Right atrium auricular region (tissue), 2 donors: ENCODE measurements at places on chromosomes 5 and 9.

DNA sequence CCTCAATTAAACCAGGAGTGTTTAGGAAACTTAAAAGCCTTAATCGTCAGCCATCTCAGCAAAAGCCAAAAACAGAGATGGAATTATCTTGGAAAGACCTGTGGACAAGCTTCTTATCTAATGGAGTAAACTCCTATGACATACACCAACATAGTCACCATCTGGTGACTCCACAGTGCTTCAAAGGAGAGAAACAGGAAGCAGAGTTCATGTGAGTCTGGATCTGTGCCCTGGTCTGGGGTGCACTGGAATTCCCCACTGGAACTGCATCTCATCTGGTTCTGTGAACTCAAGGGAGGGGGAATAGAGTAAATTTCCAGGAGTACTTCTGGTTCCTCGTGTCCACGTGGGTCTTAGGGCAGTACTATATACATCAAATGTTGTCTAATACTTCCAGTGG is 36.3 kb upstream of the KCNN2 start:
- H3K4me1 ChIP-seq, result no peaks in the 10 kb centered on the region
- no peak overlapping the region for H3K27ac ChIP-seq
- no peaks in the 10 kb centered on the region for H3K36me3 ChIP-seq
- DNase-seq, result no peak

DNA sequence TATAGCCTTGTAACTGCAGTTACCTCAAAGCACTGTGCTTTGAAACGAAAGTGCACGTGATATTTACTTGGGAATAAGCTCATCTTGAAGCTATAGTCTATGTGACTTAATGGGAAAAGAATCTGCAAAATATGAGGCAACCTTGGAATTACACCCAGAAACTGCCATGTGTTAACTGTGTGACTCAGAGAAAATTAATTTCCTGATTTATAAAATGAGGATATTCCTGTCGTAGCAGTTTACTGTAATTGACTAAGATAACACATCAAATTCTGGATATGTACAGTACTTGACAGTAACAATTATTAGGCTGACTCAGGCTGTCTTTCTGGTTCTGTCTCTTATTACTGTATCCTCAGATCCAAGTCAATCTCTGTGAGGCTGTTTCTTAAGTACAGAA is 1079.9 kb upstream of the ACO1 start:
- H3K27me3 ChIP-seq, result no peaks in the 10 kb centered on the region
- H3K4me3 ChIP-seq, result no peak overlapping the region
- DNase-seq, result no peak
- no peak overlapping the region for H3K27ac ChIP-seq
- no peaks in the 10 kb centered on the region for H3K36me3 ChIP-seq

DNA sequence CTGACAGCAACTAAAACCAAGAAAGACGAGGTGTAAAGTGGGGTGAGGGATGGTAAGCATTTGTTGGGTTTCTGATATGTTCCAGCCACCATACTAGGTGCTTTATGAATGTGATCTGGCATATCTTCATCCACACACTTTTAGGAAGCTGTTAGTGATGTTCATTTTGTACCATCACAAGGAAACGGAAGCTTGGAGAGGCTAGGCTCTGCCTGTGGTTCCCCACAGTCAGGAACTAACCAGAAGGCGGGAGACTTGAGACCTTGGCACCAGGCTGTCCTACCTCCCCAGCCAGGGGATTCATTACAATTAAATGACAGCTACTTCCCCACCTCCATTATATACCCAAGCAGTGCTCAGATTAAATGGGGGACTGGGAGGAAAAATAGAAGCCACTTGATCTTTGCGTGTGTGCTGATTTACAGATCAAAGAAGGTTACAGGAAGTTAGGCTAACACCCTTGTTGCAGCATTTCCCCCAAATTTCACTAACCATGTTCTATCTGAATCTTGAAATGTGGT is 43.0 kb downstream of the SFXN1 start:
- no peaks in the 10 kb centered on the region for H3K4me1 ChIP-seq
- H3K4me3 ChIP-seq, result no peak overlapping the region
- no peak for DNase-seq
- H3K27ac ChIP-seq, result no peak overlapping the region

DNA sequence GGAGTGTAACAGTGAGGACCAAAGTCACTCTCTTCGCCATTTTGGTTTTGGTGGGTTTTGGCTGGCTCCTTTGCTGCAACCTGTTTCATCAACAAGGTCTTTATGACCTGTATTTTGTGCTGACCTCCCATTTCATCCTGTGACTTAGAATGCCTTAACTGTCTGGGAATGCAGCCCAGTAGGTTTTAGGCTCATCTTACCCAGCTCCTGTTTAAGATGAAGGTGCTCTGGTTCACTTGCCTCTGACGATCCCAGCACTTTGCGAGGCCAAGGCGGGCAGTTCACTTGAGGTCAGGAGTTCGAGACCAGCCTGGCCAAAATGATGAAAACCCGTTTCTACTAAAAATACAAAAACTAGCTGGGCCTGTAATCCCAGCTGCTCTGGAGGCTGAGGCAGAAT is 1.8 kb upstream of the CKS2 start:
- peaks cover 25% of the 10 kb centered on the region for H3K4me1 ChIP-seq
- no peak overlapping the region for H3K4me3 ChIP-seq
- no peaks in the 10 kb centered on the region for H3K36me3 ChIP-seq

DNA sequence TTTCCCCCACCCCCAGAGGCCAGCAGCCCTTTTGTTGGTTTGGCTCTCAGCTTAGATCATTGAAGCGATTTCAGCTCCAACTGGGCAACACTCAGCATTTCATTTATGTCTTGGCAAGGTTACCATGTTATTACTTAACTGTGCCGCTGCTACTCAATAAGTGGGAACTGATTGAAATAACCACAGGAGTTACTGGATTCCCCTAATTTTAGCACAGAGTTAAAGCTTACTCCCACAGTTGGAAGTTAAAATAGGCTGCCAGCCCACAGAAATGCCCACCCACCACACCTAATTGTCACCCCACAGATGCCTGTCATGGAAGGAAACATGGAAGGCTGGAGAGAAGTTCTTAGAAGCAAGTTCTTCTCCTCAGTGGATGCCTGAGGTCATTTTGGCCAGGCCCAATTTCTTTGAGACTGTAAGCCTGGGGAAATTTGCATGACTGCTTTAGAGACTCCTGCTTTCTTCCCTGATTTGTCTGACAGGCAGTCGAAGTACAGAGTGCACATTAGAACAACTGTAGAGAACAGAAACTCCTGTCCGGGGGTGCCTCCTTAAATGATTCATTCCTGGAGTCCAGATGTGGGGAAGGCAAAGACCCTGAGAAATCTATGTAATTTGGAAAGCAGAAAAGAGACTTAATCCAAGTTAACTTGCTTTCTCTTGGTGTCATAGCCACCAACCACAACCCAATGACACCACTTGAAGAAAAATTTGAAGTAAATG is 370.0 kb downstream of the ZSWIM6 start:
- H3K27ac ChIP-seq, result no peak overlapping the region
- no peaks in the 10 kb centered on the region for H3K27me3 ChIP-seq
- no peaks in the 10 kb centered on the region for H3K4me1 ChIP-seq
- no peak overlapping the region for H3K4me3 ChIP-seq
- H3K36me3 ChIP-seq, result no peaks in the 10 kb centered on the region

- no peak for DNase-seq
- no peaks in the 10 kb centered on the region for H3K27me3 ChIP-seq
- no peak overlapping the region for H3K27ac ChIP-seq
- H3K36me3 ChIP-seq, result no peaks in the 10 kb centered on the region
- peaks cover 13% of the 10 kb centered on the region for H3K4me1 ChIP-seq
- no peak overlapping the region for H3K4me3 ChIP-seq
Measured at GRCh38 chr9:69667306-69667705, 4.9 kb downstream of the APBA1 start.

GRCh38 chr5:84253946-84254345 is 130.7 kb downstream of the EDIL3 start:
- no peak overlapping the region for H3K4me3 ChIP-seq
- no peaks in the 10 kb centered on the region for H3K27me3 ChIP-seq
- H3K4me1 ChIP-seq, result no peaks in the 10 kb centered on the region
- no peak overlapping the region for H3K27ac ChIP-seq

DNA sequence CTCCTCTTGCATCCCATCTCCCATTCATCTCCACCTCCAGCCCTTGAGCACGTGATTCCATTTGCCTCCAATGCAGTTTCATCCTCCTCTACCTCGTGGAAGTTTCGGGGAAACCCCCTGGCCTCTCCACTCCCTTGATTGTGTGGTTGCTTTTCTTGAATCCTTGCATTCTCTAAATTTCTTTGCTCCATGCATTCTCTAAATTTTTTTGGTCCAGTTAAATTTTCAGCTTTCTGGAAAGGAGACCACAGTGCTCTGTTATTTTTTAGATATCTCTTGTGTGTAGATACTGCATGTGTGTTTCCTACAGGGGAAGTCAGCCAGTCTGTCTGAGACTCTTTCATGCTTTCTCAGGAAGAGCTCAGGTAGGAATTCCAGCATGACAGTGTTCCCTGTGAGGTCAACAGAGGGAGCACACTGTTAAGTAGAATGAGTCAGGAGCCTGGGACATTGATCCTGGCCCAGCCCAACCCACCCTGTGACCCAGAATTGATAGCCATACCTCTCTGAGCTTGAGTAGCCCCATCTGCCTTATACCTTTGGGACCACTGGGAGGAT is 52.8 kb downstream of the AMBP start:
- DNase-seq, result no peak
- H3K27ac ChIP-seq, result no peak overlapping the region
- no peaks in the 10 kb centered on the region for H3K36me3 ChIP-seq

- H3K27ac ChIP-seq, result peak overlapping the region; percentile 47
- peaks cover 50% of the 10 kb centered on the region for H3K4me1 ChIP-seq
Measured at GRCh38 chr9:133533857-133534256, 647 bp upstream of the ADAMTSL2 start.

DNA sequence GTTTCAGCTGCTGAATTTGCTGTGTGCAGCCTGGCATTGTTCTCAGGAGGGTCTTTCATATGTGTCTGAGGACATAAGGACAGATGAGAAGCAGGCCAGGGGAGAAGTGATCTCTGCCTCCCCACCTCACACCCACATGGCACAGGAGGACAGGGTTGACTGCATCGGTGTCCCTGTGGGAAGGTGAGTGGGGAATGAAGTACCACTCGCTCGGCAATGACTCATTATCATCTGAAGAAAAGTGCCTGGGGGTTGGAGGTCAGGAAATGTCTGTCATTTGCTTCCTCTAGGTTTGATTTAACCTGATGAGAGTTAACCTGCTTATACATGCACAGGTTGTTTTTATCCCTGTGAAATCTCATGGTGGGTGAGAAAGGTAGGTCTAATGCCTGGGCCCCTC is 195.0 kb downstream of the GADD45G start:
- no peaks in the 10 kb centered on the region for H3K4me1 ChIP-seq
- H3K27me3 ChIP-seq, result no peaks in the 10 kb centered on the region
- H3K27ac ChIP-seq, result no peak overlapping the region
- no peak for DNase-seq
- no peaks in the 10 kb centered on the region for H3K36me3 ChIP-seq
